ENCODE measurements at places on chromosomes 5 and 9. TPM values are rescaled to one million over a fixed set of nuclear protein-coding genes. Genes with fewer than 3 reads are reported as not detected.

DNA sequence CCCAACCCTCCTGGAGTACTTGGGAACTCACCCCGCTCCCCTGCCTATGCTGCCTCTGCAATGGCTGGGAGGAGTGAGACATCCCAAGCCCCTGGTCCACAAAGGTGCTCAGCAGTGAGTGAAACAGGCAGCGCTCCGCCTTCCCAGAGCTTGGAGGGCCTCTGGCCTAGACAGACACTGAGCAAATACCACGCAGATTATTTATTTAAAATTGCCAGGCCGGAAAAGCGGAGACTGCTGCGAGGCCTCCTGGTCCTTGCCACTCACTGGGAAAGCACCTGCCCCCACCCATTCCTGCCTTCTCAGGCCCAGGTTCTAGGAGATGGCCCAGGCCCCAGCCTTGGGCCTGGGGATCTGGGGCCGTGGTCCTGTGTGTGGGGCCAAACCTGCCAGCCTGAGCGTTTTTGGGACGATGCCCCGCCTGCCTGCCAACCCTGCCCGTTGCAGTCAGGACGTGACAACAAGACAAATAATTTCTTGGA, 17.4 kb downstream of the FGF18 start:
- no peak overlapping the region for H3K27ac ChIP-seq
- no peak for DNase-seq
- H3K4me3 ChIP-seq, result no peak overlapping the region
- H3K36me3 ChIP-seq, result no peaks in the 10 kb centered on the region
- peaks cover 9% of the 10 kb centered on the region for H3K4me1 ChIP-seq

The RANBP6 gene
- 20.5 TPM for total RNA-seq

DNA sequence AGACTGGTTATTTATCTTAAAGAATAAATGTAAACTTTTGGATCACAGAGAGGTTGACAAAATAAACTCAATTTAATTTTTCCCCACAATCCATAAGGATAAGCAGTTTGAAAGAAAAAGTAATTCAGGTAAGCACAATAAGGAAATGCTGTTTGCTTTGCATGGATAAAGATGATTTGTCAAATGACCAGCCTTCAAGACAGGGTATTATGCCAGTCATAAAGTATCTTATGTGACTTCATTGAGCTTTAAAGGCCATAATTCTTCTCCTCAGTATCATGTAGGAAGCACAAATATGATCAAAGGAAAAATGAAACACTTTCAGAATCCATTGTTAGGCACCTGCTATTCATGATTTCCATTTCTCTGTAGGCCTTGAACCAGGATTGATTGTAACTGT, 180.7 kb upstream of the PPP1R2B start:
- H3K36me3 ChIP-seq, result no peaks in the 10 kb centered on the region
- peaks cover 4% of the 10 kb centered on the region for H3K4me1 ChIP-seq
- DNase-seq, result no peak
- H3K27me3 ChIP-seq, result peaks cover 2% of the 10 kb centered on the region
- no peak overlapping the region for H3K4me3 ChIP-seq
- no peak overlapping the region for H3K27ac ChIP-seq

- H3K4me3 ChIP-seq, result no peak overlapping the region
- peaks cover 24% of the 10 kb centered on the region for H3K27me3 ChIP-seq
- H3K27ac ChIP-seq, result no peak overlapping the region
- H3K4me1 ChIP-seq, result peaks cover 9% of the 10 kb centered on the region
- no peaks in the 10 kb centered on the region for H3K36me3 ChIP-seq
Measured at GRCh38 chr9:38431116-38431515, 6.9 kb upstream of the IGFBPL1 start.

GRCh38 chr5:59449905-59450644, 443.5 kb downstream of the PDE4D start:
- peaks cover 7% of the 10 kb centered on the region for H3K4me1 ChIP-seq
- H3K27ac ChIP-seq, result no peak overlapping the region
- no peak overlapping the region for H3K4me3 ChIP-seq

DNA sequence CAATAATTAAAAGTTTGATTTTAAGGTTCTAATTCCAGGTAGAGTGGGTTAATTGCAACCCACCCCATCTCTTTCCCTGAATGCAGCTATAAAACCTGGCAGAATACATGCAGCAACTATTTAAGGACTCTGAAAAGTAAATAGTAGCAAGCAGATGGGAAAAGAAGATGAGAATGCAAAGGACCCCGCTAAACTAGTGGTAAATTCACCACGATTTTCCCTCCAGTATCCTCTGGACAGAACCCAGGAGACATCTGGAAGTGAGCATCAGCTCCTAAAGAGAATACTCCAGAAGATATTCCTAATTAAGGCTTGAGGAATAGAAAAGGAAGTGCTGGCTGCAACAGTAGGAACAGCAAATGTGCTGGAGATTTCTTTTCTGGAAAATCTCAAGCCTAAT, 170.9 kb downstream of the FRMD3 start:
- peaks cover 6% of the 10 kb centered on the region for H3K4me1 ChIP-seq
- no peak overlapping the region for H3K27ac ChIP-seq
- H3K4me3 ChIP-seq, result no peak overlapping the region
- DNase-seq, result no peak
- peaks cover 4% of the 10 kb centered on the region for H3K27me3 ChIP-seq
- H3K36me3 ChIP-seq, result no peaks in the 10 kb centered on the region

The SLC6A3 gene
- 0.04 TPM for total RNA-seq

- H3K36me3 ChIP-seq, result peaks cover 3% of the 10 kb centered on the region
- H3K27me3 ChIP-seq, result no peaks in the 10 kb centered on the region
- peaks cover 17% of the 10 kb centered on the region for H3K4me1 ChIP-seq
- no peak for DNase-seq
Measured at GRCh38 chr5:72920690-72921502, 34.9 kb upstream of the FCHO2 start.

DNA sequence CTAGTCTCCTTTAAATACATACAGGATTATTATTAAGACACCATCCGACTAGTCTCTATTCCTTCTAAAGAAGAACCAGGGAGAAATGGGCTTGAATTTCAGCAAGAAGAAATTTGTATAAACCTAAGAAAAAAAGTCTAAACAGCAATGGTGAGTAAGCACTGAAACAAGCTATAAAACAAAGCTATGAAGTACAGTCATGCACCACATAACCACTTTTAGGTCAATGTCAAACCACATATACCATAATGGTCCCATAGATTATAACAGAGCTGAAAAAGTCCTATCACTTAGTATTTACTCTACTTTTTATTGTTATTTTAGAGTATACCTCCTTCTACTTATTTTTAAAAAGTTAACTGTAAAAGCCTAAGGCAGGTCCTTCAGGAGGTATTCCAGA, 102.0 kb upstream of the NFIB start:
- peaks cover 43% of the 10 kb centered on the region for H3K4me1 ChIP-seq
- H3K4me3 ChIP-seq, result no peak overlapping the region
- no peaks in the 10 kb centered on the region for H3K27me3 ChIP-seq

All from mesothelial cell of epicardium (in vitro differentiated cells).